Left lobe of liver (tissue), 2 donors: ENCODE measurements at places on chromosomes 6 and 20. TPM values are rescaled to one million over a fixed set of nuclear protein-coding genes. Genes with fewer than 3 reads are reported as not detected.
A peak's percentile ranks its signal among the peaks of the same experiment; 100 is the strongest.

The B3GALT4 gene
- 1.2 TPM for total RNA-seq

The MYB gene
- total RNA-seq: 0.18 TPM

The TMEM14C gene
- total RNA-seq: 52.0 TPM

The PACSIN1 gene
- total RNA-seq: not detected

The HLA-DQB1 gene
- total RNA-seq: 0.68 TPM

The BPIFB1 gene
- 0.18 TPM for total RNA-seq

The ACTL10 gene
- 0.20 TPM for total RNA-seq

The MYMX gene
- total RNA-seq: not detected

The CBLN4 gene
- total RNA-seq: not detected

GRCh38 chr6:136732889-136733288, 59.4 kb downstream of the MAP3K5 start:
- DNase-seq: no peak

GRCh38 chr20:9122571-9122970, 53.7 kb downstream of the PLCB4 start:
- no peak for DNase-seq

DNA sequence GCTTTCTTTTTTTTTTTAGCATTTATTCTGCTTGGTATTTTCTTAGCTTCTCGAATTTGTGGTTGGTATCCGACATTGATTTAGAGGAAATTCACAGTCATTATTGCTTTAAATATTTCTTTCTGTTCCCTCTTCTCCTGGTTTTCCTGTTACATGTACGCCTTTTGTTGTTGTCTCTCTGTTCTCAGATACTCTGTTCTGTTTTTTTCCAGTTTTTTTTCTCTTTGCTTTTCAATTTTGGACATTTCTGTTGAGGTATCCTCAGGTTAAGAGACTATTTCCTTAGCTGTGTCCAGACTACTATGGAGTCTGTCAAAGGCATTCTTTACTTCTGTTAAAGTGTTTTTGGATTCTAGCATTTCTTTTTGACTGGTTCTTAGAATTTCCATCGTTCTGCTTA, 17.5 kb downstream of the STXBP5 start:
- no peak for DNase-seq

DNA sequence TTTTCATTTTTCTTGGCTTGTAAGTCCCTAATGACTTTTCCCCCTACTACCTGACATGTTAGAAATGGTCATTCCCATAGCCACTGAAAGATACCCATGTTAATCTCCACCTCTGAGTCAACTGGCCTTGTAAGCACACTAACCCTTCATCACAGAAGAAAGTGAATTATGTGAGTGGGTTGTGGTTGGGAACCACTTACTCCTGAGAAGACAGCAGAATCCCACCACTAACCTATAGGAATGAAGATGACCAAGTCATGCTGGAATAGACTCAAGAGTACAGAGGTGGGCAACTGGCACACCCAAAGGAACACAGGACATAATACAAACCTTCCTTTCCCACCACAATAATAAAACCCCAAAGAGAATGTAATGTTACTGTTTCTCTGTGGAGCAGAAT, 30.1 kb downstream of the RAMACL start:
- no peak for DNase-seq

DNA sequence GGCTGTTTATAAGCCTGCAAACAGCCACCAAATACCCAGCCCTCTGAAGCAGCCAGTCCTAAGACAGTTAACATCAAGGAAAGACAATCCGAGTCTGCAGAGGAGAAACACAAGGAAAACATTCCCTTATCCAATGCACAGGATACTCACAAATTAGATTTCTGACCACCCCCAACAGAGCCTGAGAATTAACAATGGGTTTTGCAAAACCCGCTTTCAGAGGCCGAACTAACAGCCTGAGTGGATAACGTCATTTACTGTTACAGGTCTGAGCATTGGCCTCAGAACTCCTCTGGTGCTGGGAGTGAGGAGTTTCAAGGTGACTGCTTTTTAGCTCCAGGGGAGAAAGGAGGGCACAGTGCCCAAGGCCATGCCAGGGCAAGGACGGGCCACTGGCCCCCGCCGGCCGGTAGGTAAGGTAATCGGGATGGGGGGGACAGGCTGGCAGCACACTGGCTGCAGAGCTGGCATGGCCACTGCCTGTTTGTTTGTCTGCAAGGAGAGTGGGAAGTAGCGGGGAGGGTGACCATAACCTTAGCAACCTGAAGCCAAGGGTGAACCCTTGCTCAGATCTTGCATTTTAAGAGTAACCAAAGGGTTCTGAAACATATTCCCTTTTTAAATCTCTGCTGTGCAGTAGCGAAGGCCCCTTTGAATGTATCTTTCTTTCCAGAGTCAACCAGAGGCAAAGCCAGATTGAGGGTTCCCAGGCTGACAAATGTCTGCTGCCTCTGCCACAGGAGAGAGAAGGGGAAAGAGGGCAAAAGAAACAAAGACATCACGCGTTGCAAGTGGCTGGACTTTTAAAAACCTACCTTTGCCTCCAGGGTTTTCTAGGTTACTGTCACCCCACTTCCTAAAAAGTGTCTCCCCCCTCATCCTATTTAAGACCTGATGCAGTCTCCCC, 3.9 kb downstream of the ZMYND8 start:
- peak; percentile 79 for DNase-seq

- DNase-seq: no peak
Observed at GRCh38 chr6:28393912-28394662, 5.5 kb downstream of the ZSCAN12 start.

GRCh38 chr6:12577124-12577850, 139.3 kb upstream of the PHACTR1 start:
- no peak for DNase-seq

- DNase-seq: no peak
Observed at GRCh38 chr6:137589067-137589848, 95.1 kb upstream of the OLIG3 start.

DNA sequence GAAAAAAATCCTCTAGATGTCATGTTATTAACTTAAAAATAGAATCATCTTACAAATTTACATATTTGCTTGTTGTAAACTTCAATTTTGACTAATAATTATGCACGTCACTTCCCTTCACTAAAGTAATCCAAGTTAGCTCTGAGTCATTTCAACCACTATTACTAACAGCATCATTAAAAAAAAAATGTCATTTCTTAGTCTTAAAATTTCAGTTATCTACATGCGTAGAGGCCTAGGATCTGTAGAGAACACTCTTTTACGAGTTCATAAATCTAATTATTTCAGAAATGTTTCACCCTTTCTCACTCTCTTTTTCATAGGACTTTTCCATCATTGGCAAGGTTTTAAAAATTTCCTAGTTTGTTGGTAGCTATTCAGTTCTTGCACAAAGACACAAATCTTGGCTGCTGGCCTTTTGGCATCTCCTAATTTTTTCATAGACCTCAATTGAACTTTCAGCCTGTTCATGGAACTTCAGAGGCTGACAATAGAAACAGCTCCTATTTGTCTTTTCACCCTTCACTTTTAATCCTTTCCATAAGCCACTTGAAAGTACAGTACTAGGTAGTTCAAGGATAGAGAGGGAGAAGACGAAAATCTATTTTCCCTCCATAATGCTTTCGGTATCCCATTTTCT, 61.5 kb downstream of the OGFRL1 start:
- DNase-seq: peak; percentile 64

DNA sequence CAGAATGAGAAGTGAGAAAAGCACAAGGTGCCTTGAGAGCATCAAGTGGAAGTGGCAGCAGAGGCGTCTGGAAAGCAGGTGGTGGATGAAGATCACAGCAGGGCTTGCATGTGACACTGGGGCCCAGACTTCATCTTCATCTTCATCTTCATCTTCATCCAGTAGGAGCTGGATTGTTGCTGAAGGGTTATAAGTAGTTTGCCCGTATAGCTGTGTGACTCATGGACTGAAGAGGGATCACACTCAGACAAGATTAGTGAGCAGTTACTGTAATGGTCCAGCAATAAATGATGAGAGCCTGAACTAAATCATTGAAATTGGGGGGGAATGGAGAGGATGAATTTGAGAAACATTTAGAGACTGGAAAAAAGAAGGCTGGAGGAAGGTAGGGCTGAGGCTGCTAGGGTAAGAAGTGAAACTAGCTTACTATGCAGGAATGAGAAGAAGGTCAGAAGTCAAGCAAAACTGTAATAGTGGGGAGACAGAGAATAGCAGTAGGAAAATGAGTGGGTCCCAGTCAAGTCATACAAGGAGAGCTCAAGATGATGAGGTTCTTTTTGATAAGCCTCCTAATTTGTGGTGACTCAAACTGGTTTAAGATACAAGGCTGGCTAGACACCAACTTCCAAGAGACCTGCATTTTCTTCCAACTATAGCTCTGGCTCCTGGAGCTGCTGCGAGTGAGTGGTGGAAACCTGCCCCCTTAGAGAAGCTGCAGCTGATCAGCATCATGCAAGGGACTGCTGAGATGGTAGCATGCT, 92.3 kb upstream of the BEND6 start:
- no peak for DNase-seq

GRCh38 chr6:37303891-37304503, 46.1 kb upstream of the TMEM217 start:
- no peak for DNase-seq

- no peak for DNase-seq
Observed at GRCh38 chr20:48006036-48006833, 221.0 kb upstream of the SULF2 start.

- no peak for DNase-seq
Observed at GRCh38 chr6:4134841-4135664, at the start of gene ECI2. Gene ECI2, minus strand, starts transcription at chr6:4135575. Its CDS starts 15 bp downstream, at chr6:4135560.

- no peak for DNase-seq
Observed at GRCh38 chr20:62276439-62276838, 26.4 kb upstream of the ADRM1 start.

DNA sequence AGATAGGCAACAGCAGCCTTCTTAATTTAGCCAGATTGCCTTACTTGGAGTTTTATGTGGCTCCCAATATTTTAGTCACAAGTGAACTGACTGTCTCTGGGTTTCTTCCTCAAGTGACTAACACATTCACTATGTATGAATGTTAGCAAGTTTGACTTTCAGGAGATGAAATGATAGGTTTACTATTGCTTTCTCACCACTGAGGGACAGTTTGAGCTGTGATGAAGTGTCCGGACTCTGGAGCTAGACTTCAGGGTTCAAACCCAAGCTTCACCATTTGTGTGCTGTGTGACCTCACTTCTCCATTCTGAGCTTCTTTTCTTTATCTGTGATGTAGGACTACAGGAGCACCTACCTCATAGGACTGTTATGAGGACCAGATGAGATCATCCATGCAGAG, 8.2 kb downstream of the DHX35 start:
- DNase-seq: no peak

GRCh38 chr20:2005831-2006426, 12.1 kb upstream of the PDYN start:
- DNase-seq: peak; percentile 75

DNA sequence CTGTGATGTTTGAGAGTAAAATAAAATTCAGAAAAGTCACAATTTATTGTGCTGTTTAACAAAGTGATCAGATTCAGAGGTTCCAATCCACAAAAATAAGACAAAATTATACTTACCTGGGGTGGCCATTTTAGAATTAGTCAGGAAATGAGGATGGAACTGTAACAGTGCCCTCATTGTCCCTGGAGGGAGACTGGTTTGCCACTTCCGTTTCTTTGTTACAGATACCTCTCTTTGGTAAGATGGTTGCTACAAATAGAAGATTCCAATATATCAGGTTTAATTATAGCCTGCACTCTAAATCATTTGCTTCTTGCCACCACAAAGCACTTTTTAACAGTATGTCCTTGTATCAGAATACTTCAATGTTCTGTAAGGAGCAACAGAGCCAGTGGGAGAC, 95.6 kb downstream of the CTNNBL1 start:
- DNase-seq: no peak
